CD4-positive, alpha-beta T cell treated with Interleukin-10 for 1 hour (primary cell): ENCODE measurements at places on chromosomes 1 and 21.

GRCh38 chr1:212667223-212668139, 32.2 kb downstream of the BATF3 start:
- DNase-seq, result peak; percentile 25

GRCh38 chr21:16514316-16514715, 784.5 kb downstream of the USP25 start:
- no peak for DNase-seq

DNA sequence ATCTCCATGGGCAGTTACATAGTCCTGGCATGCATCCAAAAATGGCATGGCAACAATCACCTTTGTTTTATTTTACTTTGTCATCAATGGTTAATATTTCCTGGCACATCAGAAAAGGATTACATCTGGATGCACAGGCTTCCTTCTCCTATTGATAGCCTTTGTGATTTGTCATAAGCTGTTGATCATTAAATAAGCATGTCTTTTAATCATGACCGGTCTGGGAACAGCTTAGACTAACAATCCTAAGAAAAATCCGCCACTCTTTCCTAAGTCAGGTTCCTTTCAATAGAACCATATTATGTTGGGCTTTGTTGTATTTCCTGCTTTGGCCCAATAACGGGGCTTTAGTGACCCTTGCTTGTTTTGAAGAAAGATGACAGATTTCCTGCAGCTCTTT, 330.6 kb downstream of the DUSP10 start:
- no peak for DNase-seq

GRCh38 chr1:17423781-17424245, 15.7 kb downstream of the RCC2 start:
- no peak for DNase-seq

GRCh38 chr1:107198561-107198960, 57.7 kb downstream of the NTNG1 start:
- DNase-seq, result no peak

GRCh38 chr1:230894664-230895063, 26.3 kb upstream of the C1orf198 start:
- no peak for DNase-seq

DNA sequence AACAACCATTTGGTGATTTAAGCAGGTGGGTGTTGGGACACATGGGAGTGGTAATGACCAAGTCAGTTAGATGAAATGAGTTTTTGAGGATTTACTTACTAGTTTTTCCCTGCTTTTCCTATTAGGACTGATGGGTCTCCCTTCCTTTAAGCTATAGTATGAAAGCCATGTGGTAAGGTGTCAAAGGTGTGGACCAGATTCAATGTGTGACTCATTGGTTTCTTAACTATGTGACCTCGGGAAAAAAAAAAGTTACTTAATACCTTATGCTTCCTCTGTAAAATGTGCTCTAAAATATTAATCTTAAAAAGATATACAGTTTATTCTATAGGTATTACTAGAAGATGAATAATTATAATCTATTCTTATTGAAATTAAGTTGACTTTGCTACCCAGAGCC, 93.7 kb downstream of the DUSP10 start:
- no peak for DNase-seq

GRCh38 chr21:45820171-45821091, 161.1 kb upstream of the COL6A1 start:
- DNase-seq, result peak; percentile 77
